Ovary (tissue), 10 donors: ENCODE measurements at places on chromosomes 5 and 9. TPM values are rescaled to one million over a fixed set of nuclear protein-coding genes. Genes with fewer than 3 reads are reported as not detected.

DNA sequence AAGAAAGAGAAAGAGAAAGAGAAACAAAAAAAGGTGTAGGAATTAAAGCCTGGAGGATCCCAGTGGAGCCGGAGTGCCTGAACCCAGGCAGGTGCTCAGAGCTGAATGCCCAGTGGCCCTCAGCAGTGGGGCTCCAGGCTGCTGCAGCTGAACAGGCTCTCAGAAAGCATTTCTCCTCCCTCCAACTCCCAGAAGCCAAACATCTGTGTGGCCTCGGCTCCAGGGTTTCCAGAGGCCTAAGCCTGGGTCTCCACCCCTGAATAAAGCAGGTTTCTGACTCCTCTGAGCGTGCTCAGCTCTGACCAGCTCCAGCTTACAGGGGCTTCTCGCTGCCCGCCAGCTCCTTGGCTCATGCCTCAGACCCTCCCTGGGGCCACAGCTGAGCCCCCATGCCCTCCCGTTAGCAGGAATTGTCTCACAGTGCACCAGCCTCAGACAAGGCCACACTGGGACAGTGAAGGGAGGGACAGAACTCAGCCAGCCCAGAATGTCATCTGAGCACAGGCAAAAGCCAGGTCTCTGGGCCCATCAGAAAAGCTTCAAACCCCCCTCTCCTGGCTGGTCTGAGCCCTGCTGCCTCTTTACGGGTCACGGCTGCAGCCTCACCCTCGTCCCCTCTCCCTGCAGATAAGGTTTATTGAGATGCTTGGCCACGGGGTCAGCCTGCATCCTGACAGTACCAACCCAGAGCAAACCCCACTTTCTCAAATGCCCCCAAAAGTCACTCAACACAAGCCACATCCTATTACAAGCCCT is 114.4 kb upstream of the PPP1R26 start:
- no peak for DNase-seq

DNA sequence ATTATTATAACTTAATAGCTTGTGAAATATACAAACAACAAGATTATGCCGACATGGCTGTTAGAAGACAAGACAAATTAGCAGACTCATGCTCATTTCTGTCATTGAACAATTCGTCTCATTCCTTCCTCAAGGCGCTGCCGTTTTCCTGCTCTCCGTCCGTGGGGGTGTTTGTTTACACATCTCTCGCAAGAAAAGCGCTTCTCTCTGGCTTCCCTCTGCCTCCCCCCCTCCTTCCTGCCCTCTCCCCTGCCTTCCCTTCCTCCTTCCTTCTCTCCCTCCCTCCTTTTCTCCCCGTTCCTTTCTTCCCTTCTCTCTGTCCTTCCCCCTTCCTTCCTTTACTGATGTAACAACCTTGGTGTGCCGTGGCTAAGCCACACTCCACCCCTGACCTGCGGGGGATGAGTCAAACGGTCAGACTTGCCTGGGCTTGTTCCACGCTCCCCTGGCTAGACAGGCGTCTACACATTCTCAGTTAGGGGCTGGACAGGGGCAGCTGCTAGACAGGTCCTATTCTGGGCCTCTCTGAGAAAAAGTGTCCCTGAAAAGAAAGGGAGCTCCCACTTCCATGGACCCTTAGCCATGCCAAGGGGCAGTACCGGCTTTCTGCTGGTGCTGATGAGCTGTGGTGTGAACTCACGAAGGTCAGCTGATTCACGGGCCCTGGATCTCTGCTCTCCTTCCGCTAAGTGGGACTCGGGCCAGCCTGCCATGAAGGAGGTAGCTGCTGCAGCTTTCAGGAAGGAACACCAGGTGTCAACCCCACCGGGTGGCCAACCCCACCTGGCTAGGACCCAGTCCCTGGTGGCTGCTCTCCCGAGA is 32.0 kb upstream of the SPTLC1 start:
- peak; percentile 82 for DNase-seq

GRCh38 chr5:127562252-127562651 is 44.8 kb downstream of the PRRC1 start:
- no peak for DNase-seq

- DNase-seq: peak; percentile 74
These were observed at the start of gene SEMA4D for GRCh38 chr9:89497978-89498851. TSS of gene SEMA4D (minus strand) at chr9:89498113. CDS start at chr9:89405456, 92,657 bp downstream.

DNA sequence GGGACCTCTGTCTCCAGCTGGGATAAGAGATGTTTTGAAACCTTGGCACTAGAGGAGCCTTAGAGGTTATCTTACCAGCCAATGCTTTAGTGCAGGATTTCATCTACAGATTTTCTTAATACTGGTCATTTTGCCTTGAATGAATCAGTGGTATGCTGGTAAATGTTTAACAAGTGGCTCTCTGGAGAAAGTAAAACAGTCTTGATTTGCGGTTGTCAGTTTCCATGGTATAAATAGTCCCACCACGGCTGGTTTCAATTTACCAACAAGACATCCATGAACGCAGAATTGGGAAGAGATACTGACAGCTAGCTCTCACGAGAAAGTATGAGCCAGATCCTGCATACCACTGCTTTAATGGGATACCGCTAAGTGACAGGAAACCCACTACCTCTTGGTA is 56.7 kb upstream of the CXCL14 start:
- DNase-seq: no peak

Gene C6
- total RNA-seq: 61.9 TPM

Gene ADRA1B
- total RNA-seq: 2.0 TPM
